Foreskin melanocyte (primary cell): ENCODE measurements at places on chromosomes 3 and 15.

- DNase-seq = no peak
Observed at GRCh38 chr15:42108189-42108588, 13.8 kb upstream of the PLA2G4D start.

GRCh38 chr3:50503504-50504342, at the start of gene CACNA2D2:
Gene CACNA2D2, minus strand, starts transcription at chr3:50503634. Its CDS starts 211 bp downstream, at chr3:50503423.
- no peak for DNase-seq

GRCh38 chr3:172777901-172778300, 27.4 kb downstream of the ECT2 start:
- no peak for DNase-seq

DNA sequence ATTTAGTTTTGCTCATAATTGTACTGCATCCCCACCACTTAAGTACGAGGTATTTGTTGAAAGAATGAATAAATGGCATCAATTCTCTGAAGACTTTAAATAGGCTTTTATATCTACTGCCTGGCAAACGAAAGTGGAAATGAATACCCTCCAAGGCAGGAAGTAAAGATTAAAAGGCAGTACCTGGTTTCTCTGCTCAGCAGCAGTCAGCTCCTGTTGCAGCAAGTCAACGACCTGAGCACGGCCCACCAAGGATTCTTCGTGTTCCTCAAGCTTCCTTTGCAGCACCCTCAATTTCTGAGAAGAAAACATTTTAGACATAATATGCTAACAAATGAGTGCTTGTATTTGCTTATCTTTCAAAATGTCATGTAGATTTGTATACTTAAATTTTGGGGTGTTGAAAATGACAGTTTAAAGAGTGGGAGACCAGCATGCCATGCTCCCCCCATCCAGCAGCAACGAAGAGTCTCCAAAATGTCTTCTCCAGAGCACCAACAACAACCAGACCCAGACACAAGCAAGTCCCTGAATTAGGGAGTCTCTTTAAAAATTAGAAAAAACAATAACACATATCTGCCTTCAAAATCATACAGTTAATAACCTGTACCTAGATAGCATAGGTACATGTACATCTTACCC, 31.2 kb downstream of the GOLGB1 start:
- DNase-seq = no peak

- DNase-seq = peak; percentile 80
Observed at GRCh38 chr15:42461261-42461660, 29.7 kb downstream of the ZNF106 start.

DNA sequence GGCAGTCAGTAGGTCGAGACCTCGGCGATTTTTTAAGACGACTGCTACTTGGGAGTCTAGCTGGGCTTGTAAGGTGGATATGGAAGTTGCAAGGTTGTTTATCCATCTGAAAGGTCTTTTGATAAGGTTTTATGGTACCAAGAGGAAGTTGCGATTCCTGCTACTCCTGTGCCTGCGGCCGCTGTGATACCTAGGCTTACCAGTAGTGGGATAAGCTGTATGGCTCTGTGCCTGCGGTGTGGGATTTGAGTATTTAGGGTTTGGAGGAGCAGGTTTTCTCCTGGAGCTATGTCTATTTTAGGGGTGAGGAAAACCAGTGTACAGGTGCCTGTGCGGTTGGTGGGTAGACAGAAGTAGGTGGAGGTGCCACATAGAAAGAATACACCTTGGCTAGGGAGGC, 1059.8 kb downstream of the SI start:
- DNase-seq = no peak

GRCh38 chr15:79179108-79179561, 88.6 kb upstream of the RASGRF1 start:
- no peak for DNase-seq

- DNase-seq = peak; percentile 31
Observed at GRCh38 chr3:87287011-87287410, 10.6 kb upstream of the POU1F1 start.

GRCh38 chr3:57959423-57960173, 48.6 kb upstream of the FLNB start:
- DNase-seq = no peak

DNA sequence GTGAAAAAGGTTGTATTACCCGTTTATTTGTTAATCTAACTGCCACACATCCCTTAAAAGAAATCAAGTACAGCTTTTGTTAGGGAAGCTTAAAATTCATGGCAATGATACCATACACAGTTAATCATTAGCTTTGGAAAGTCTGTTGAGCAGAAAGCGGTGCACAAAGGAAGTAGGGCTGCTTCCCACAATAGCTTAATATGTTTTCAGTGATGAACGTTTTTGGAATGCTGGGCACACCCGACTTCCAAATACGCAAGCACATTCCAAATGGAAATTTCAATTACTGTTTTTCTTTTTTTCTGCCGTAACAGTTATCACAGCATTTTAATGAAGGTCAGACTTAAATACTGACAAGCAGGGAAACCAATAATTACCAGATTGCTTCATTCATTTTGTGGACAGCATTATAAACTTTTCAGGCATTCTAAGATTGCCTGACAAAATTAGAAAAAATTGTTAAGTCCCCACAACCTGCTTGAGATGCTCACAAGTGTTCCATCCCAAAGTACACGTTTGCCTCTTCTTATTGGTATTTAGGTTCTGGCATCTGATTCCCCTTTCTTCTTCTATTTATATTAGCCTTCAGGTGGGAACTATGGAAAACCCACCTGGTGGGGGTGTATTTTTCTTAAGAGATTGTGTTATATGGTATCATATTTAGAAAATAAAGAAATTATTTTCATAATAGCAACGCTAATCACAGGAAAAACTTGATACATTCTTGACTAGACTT, 1.1 kb upstream of the ECT2 start:
- DNase-seq = peak; percentile 70

GRCh38 chr3:183927059-183927458, 42.4 kb upstream of the PARL start:
- no peak for DNase-seq

GRCh38 chr3:13626396-13626795, 77.5 kb downstream of the FBLN2 start:
- no peak for DNase-seq

- no peak for DNase-seq
Observed at GRCh38 chr15:74028646-74029045, 34.1 kb downstream of the PML start.

- no peak for DNase-seq
Observed at GRCh38 chr15:74302821-74303359, 64.6 kb downstream of the CYP11A1 start.

DNA sequence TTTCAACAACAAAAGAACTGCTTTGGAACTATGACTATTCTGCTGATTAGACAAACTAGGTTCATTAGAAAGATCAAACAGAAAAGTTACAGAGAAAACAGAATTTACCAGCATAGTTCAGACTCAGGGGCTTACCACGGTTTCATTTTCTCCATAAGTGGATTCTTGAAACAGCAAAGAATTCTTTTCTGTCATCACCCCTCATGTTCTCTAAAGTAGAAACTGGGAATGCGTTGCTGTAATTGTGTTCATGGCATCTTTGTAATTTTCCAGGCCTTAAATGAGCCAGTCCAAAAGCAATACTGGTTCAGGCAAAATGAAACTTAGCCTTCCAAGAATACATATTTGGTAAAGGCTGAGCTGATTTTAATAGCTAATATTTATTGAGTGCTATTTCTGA, 287.8 kb downstream of the CHL1 start:
- no peak for DNase-seq
